Fibroblast of pulmonary artery (primary cell): ENCODE measurements at places on chromosomes 4 and X.

- no peak for DNase-seq
These were observed 40.8 kb downstream of the HCCS start for GRCh38 chrX:11151799-11152559.

DNA sequence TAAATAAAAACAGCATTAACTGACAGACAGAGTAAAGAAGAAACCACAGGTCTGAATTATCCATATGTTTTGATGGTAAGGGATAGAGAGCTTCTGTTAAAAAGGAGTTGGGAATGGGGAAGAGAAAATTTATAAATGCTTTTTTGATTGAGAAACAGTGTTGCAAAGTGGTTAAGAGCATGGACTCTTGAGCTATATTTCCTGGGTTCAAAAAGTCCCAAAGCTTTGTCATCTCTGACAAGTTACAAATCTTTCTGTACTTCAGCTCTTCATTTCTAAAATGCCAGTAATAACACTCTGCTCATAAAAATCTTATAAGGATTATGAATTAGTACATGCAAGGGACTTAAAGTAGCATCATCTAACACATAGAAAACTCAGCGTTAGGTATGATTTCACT lies 62.2 kb downstream of the N4BP2 start:
- DNase-seq: no peak

DNA sequence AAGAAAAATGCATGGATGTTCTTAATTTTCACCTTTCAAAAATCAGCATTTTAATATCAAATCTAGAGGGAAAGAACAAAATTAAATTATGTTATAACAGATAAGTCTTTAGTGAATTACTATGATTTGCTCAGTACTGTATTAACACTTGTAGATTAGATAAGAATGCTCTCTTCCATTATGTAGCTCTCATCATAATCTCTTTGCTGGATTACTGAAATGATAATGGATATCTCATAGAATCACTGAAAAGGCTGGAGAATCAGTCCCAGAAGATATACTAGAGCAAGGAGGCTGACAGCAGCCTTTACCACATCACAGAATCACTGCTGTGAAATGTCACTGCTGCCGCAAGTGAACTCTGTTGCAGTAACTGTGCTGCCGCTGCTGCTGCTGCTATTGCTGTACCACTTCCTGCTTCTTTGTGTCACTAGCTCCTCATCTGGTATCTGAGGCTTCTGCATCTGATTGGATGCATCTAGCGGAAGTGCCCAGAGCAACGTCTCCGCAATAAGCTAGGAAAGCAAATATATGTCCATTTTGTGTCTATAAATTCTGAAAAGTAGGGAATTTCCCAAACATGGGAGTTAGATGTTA lies 738.2 kb downstream of the ADGRL3 start:
- no peak for DNase-seq

DNA sequence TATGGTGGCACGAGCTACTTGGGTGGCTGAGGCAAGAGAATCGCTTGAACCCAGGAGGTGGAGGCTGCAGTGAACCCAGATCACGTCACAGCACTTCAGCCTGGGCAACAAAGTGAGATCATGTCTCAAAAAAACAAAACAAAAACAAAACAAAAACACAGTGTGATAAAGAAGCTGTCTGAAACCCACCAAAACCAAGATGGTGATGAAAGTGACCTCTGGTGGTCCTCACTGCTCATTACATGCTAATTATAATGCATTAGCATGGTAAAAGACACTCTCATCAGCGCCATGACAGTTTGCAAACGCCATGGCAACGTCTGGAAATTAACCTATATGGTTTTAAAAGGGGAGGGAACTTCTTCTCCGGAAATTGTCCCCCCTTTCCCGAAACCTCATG lies 29.4 kb upstream of the OPHN1 start:
- peak; percentile 63 for DNase-seq

- peak; percentile 72 for DNase-seq
These were observed 33.3 kb upstream of the DSPP start for GRCh38 chr4:87574996-87575395.
